ENCODE measurements at places on chromosomes 12 and 14.

DNA sequence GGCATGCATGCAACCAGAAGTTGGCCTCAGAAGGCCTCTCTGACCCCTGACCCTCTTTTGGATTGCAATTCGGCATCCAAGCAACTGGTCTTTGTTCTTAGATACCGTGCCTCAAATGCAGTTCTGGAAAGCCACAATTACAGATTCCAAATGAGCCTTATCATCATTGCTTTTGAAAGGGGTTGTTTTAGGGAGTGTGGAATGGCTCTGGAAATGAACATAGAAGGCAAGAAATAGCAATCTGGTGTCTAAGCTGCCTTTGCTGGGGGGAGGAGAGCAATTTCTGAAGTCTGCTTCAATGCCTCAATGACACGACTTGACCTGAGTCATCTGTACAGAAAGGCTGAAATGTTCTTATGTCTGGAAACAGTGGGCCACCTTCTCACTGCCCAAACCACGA is 250.1 kb downstream of the NUAK1 start:
- no peak for DNase-seq

DNA sequence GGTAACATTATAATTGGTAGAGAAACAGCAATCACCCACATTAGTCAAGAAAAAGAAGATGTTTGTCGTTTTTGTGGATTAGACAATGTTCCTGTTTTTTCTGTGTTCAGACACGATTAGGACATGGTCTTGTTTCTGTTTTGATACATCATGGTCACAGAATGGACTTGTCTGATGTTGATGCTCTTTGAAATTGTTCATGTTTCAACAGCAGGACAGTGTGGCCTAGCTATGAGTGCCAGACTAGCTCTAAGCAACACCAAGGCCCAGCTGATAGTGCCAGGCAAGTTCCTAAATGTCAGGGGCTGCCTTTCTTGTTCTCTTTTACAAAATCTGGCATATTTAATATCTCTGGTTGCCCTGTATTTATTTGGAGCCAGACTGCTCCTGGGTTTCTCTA is 40.9 kb upstream of the TOMM20L start:
- no peak for DNase-seq

GRCh38 chr12:122729583-122730214 is 945 bp downstream of the HCAR1 start:
- DNase-seq, result no peak

DNA sequence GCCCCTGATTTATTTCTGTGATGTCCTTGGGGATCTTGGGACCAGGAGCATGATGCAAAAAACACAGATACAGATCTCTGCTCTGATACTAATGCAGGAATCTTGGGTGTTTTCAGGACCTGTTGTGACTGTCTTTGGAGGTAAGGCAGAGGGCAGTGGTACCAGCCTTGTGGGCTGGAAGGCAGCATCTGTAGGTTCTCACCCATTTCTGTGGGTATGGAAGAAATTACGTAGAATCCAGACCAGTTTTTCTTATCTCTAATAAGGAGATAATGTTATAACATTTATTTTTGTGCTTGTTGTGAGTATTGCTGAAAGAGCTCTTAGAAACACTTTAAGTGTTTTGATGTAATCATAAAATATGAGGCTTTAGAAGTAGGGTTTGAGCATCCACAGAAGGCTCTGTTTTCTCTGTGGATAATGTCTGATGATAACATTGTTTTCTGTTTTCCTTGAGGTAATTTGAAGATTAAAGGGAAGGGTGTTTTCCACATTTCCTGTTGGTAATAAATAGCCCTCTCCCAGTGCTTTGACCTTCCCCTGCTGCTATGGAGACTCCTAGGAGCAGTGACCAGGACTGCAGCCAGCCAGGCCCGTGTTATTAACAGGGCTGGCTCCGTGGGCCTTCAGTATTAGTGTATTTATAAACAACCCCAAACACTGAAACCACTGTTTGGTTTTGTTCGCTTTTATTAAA is 9.4 kb upstream of the DCP1B start:
- no peak for DNase-seq
